ENCODE measurements at places on chromosomes 13 and 19. TPM values are rescaled to one million over a fixed set of nuclear protein-coding genes. Genes with fewer than 3 reads are reported as not detected.

Gene C19orf85
- not detected for total RNA-seq

Gene MEDAG
- total RNA-seq = 66.5 TPM

Gene PDX1
- not detected for total RNA-seq

Gene ACP5
- total RNA-seq = 0.34 TPM

Gene ZSCAN4
- total RNA-seq = not detected

Gene FFAR1
- not detected for total RNA-seq

Gene SIGLECL1
- total RNA-seq = not detected

Gene ZNF554
- 3.4 TPM for total RNA-seq

Gene WDR87
- not detected for total RNA-seq

Gene SIGLEC8
- total RNA-seq = not detected

Gene GJB6
- total RNA-seq = not detected

Gene SRRM5
- under 0.01 TPM for total RNA-seq

Gene ZNF729
- total RNA-seq = not detected

Gene EBPL
- total RNA-seq = 131 TPM

Gene ZNF615
- total RNA-seq = 18.3 TPM

Gene AMER2
- not detected for total RNA-seq

Gene LIM2
- not detected for total RNA-seq

Gene PIAS4
- 26.6 TPM for total RNA-seq

Gene PLEKHA4
- total RNA-seq = 7.6 TPM

Gene TPTE2
- total RNA-seq = not detected

Gene CGB5
- not detected for total RNA-seq

Gene AP1M1
- total RNA-seq = 39.1 TPM

Gene KANK2
- total RNA-seq = 95.8 TPM

All from dermis lymphatic vessel endothelial cell (primary cell).